ENCODE measurements at places on chromosomes 1 and 21.

DNA sequence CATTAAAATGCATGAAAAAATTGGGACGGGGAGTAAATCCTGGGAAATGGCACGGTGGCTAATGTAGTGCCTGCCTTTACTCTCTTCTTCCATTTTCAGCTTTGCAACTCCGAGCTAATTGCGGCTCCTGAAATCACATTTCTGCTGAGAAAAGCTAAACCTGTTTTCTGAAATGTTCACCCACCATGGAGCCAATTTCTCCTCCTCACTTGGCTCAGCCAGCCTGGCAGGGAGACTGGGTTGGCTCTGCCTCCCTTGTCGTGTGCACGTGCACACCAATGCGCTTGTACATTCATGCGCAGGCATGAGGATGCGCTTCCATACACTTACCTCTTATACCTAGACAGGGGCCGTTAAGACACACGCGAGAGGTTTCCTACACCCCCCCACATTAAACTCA is 165.4 kb downstream of the PLXNA2 start:
- no peak overlapping the region for H3K4me3 ChIP-seq
- no peaks in the 10 kb centered on the region for H3K27me3 ChIP-seq
- no peaks in the 10 kb centered on the region for H3K36me3 ChIP-seq
- no peak overlapping the region for H3K27ac ChIP-seq
- no peak for DNase-seq

- H3K4me1 ChIP-seq: no peaks in the 10 kb centered on the region
- H3K36me3 ChIP-seq: no peaks in the 10 kb centered on the region
- DNase-seq: no peak
- H3K27me3 ChIP-seq: no peaks in the 10 kb centered on the region
- no peak overlapping the region for H3K4me3 ChIP-seq
These were observed 31.0 kb downstream of the SNX7 start for GRCh38 chr1:98692482-98692881.

DNA sequence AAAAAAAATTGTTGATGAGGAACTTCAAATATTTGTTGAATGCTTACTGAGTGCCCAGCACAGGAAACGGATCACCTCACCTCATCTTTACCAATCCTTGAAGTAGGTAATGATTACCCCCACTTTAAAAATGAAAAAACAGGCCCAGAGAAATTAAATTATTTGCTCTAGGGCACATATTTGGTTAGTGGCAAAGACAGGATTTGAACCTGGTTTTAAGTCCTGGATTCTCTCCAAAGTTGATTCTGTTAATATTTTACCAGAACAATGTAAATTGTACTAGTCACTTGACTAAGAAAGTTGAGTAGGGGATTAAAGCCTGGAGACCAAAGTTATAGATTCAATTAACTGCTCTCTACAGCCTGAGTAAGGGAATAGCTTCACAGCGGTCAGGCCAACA is 97.9 kb downstream of the GIPC2 start:
- H3K4me1 ChIP-seq: no peaks in the 10 kb centered on the region
- no peak overlapping the region for H3K4me3 ChIP-seq
- no peak overlapping the region for H3K27ac ChIP-seq
- H3K27me3 ChIP-seq: no peaks in the 10 kb centered on the region
- no peaks in the 10 kb centered on the region for H3K36me3 ChIP-seq

GRCh38 chr1:183838221-183838620 is 33.3 kb downstream of the RGL1 start:
- H3K4me3 ChIP-seq: no peak overlapping the region
- H3K27me3 ChIP-seq: no peaks in the 10 kb centered on the region
- no peak overlapping the region for H3K27ac ChIP-seq
- no peak for DNase-seq

GRCh38 chr1:12416744-12417143 is 186.9 kb downstream of the VPS13D start:
- DNase-seq: no peak
- no peaks in the 10 kb centered on the region for H3K27me3 ChIP-seq
- no peak overlapping the region for H3K27ac ChIP-seq
- H3K4me1 ChIP-seq: 0 out of 2 replicates have a peak, but pooled peaks cover 1% of the 10 kb centered on the region
- H3K4me3 ChIP-seq: no peak overlapping the region

DNA sequence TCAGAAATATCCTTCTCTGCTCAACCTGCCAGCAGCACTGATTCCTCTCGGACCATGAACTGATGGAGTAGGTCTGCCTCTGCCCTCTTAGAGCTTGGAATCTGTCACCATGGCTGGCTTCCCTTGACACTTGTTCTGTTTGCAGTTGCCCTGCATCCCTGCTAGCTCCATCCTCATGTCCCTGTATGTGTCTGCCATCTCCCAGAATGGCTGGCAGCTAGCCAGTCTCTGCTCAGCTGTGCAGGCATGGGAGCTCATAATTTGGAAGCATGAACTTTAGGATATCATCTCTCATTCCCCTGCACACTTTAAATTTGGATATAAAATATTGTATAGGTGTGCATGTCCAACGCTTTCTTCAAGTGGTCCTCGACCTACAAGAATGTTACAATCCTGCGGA is 95.4 kb downstream of the C1orf94 start:
- no peaks in the 10 kb centered on the region for H3K36me3 ChIP-seq
- H3K27me3 ChIP-seq: no peaks in the 10 kb centered on the region
- no peak overlapping the region for H3K27ac ChIP-seq
- no peak for DNase-seq
- no peaks in the 10 kb centered on the region for H3K4me1 ChIP-seq
- no peak overlapping the region for H3K4me3 ChIP-seq

GRCh38 chr1:43986712-43987111 is 4.7 kb upstream of the CCDC24 start:
- H3K36me3 ChIP-seq: peaks cover 10% of the 10 kb centered on the region
- DNase-seq: no peak

DNA sequence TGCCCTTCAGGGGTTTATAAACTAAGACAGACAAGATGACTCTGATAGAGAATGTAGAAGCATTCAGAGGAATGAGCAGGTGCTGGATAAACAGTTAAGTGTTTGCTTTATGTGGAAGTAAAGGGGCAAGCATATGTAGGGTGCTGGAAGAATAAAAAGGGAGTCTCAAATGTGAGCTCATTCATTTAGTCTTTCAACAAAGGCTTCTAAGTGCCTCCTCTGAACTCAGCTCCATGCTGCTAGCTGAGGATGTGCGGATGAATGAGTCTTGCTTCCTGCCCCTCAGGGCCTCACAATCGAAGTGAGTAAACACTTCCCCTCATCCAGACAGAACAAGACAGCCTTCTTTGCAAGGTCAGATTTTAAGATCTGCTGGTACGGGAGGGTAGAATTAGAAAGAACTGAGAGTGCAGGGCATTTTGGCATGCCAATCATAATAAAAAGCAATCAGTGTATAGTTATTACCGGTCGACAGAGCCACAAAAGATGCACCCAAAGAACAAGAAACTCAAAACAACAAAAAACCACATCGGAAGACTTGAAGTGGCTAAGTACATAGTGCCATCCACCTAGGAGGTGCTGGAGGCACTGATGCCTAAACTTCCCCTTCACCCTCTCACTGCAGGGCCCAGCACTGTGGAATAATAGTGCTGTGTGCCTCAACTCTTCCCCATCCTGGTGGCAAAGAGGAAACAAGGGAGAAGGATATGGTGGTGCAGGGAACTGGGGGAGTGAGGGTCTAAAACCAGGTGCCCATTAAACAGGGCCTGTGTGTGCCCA is 69.8 kb downstream of the TNR start:
- H3K27ac ChIP-seq: no peak overlapping the region
- no peaks in the 10 kb centered on the region for H3K4me1 ChIP-seq
- H3K36me3 ChIP-seq: no peaks in the 10 kb centered on the region
- H3K27me3 ChIP-seq: no peaks in the 10 kb centered on the region

DNA sequence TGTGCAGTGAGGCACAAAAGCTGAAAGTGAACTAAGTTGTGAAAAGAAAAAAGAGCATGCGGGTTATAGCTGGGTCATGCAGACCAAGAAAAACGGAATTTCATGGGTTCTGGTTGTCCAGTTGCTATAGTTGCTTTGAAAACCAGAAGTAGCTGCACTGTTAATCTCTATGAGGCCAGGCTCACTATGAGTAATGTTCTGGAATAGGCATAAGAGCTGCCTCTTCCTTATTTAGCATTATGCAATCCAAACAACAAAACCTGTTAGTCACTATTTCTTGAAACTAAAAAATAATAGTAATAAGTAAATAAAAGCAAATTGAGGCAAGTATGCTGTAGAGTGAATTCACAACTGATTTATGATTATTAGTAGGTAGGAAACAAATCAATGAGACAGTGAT is 1383.7 kb downstream of the MRPL39 start:
- no peak overlapping the region for H3K4me3 ChIP-seq
- no peaks in the 10 kb centered on the region for H3K27me3 ChIP-seq
- no peak for DNase-seq
- H3K27ac ChIP-seq: no peak overlapping the region
- H3K4me1 ChIP-seq: no peaks in the 10 kb centered on the region
- H3K36me3 ChIP-seq: no peaks in the 10 kb centered on the region

- H3K4me3 ChIP-seq: no peak overlapping the region
- no peak for DNase-seq
- no peak overlapping the region for H3K27ac ChIP-seq
These were observed 1.6 kb upstream of the SRSF4 start for GRCh38 chr1:29183287-29183686.

DNA sequence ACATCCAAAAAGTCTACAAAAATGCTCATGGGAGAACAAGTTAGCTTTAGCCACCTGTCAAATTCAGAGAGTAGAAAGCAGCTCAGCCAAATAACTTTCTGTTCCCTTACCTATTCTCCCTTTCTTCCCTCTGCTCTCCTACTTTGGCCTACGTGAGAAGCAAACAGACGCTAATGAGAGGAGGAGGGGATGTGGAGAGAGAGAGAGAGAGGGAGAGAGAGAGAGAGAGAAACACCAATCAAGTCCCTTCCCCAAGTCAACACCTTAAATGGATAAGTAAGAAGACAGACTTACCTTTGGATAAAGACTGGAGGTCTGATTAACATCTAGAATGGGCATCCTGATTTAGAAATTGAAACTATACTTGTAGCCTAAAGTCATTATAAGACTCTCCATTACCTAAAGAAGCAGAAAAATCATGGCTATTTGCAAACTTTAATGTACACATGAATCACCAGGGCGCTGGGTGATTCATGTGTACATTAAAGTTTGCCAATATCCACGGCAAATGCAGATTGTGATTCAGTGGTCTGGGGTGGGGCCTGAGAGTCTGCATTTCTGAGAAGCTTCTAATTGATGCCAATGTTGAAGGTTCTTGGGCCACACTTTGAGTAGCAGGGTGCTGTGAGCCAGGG is 13.1 kb upstream of the DUSP12 start:
- no peak overlapping the region for H3K4me3 ChIP-seq
- no peak overlapping the region for H3K27ac ChIP-seq
- DNase-seq: no peak
- peaks cover 1% of the 10 kb centered on the region for H3K4me1 ChIP-seq
- no peaks in the 10 kb centered on the region for H3K27me3 ChIP-seq
- H3K36me3 ChIP-seq: no peaks in the 10 kb centered on the region

GRCh38 chr1:147627435-147628110 is 42.8 kb downstream of the ACP6 start:
- no peak overlapping the region for H3K4me3 ChIP-seq
- no peaks in the 10 kb centered on the region for H3K27me3 ChIP-seq
- H3K36me3 ChIP-seq: peaks cover 8% of the 10 kb centered on the region
- H3K27ac ChIP-seq: no peak overlapping the region

DNA sequence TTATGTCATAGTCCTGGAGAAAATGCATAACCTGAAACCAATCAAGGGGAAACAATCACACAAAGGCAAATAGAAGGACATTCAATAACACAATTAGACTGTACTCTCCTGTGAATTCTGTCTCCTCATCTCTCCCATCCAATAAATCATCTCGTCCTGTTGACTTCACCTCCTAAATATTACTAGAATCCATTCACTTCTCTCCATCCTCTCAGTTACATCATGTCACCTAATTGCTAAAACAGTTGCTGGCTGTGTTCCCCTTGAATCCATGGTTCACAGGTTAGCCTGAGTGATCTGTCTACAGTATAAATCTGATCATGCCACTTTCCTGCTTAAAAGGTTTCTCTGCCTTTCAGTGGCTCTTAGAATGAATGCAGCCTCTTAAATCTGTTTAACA is 220.2 kb downstream of the TGFB2 start:
- H3K4me1 ChIP-seq: no peaks in the 10 kb centered on the region

DNA sequence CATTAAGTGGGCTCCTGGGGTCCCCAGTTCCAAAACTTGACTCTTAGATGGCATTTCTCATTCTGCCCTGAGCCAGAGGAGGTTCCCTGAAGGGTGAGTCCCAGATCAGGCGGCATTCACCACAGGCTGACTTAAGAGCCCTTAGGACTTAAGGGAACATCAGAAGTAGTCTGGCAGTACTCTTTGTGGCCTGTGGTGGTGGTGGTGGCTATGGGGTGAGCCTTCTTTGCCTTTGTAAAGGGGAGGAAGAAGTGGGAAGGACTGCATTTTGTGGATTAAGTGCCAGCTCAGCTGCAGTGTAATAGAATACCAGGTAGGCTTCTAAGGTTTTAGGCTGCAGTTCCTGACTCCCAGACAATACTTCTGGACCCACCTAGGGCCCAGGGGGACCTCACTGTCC is 186.5 kb upstream of the KCTD3 start:
- no peak for DNase-seq
- no peaks in the 10 kb centered on the region for H3K4me1 ChIP-seq
- no peaks in the 10 kb centered on the region for H3K36me3 ChIP-seq
- H3K27me3 ChIP-seq: no peaks in the 10 kb centered on the region
- H3K27ac ChIP-seq: no peak overlapping the region

DNA sequence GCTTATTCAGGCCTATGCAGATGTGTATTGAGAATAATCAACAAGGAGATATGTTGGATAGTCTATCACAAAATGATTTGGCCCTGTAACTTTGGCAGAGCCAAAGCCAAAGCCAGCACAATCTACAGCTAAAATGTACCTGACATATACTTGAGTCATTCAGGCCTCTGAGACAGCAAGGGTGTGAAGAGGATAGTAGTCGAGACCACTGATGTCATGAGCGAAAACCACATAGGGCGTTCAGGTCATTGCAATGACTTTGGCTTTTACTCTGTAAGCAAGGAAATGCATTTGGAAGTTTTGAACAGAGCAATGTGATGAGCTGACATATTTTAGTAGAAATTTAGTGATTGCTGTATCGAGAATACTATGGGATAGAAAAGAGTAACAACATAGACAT is 579.6 kb downstream of the AMY1C start:
- DNase-seq: no peak
- H3K36me3 ChIP-seq: no peaks in the 10 kb centered on the region
- no peak overlapping the region for H3K27ac ChIP-seq

DNA sequence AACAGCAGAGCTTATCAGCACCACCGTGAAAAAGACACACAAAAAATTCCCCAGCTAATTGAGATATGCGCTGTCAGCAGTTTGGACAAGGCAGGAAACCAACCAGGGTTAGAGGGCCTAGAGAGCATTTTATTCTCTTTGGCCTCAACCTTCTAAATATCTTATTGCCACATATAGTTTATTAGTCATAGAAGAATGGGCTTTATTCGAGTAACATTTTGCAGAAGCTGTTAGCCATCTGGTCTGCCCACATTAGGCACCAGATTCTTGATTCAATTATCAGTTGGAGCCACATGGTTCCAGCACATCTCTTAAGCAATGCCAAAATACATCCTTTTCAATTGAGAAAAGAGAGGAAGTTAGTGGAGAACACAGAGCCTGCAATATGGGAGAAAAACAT is 109.9 kb upstream of the CXADR start:
- no peaks in the 10 kb centered on the region for H3K36me3 ChIP-seq
- H3K27ac ChIP-seq: no peak overlapping the region
- H3K27me3 ChIP-seq: no peaks in the 10 kb centered on the region
- no peak overlapping the region for H3K4me3 ChIP-seq

DNA sequence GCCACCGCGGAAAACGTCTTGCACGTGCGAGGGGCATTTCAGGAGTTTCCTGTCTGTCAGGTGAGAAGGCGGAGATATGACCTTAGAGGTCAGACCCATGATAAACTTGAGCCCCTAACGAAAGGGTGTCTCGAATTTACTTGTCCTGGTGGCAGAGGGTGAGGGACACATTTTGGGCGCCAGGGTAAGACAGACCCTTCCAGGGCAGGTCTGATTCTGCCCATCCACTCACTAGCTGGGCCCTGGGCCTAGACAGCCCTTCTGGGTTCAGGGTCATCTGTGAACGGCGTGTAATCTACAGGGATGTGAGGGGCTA is 395 bp upstream of the CSRP1 start:
- no peak overlapping the region for H3K27ac ChIP-seq
- H3K4me1 ChIP-seq: peaks cover 9% of the 10 kb centered on the region

Data from iPS DF 6.9 (cell line).